Thoracic aorta (tissue), 2 donors: ENCODE measurements at places on chromosomes 2 and 18. TPM values are rescaled to one million over a fixed set of nuclear protein-coding genes. Genes with fewer than 3 reads are reported as not detected.

Gene RAPH1
- total RNA-seq = 44.8 TPM

- H3K27me3 ChIP-seq = no peaks in the 10 kb centered on the region
- H3K4me3 ChIP-seq = no peak overlapping the region
- H3K4me1 ChIP-seq = no peaks in the 10 kb centered on the region
- H3K27ac ChIP-seq = no peak overlapping the region
- no peaks in the 10 kb centered on the region for H3K36me3 ChIP-seq
- DNase-seq = no peak
These were observed 13.6 kb upstream of the TMEM185B start for GRCh38 chr2:120236791-120237190.

GRCh38 chr18:35511833-35512232 lies 14.1 kb upstream of the INO80C start:
- no peak overlapping the region for H3K27ac ChIP-seq
- H3K4me1 ChIP-seq = peaks cover 15% of the 10 kb centered on the region
- H3K36me3 ChIP-seq = no peaks in the 10 kb centered on the region
- no peak overlapping the region for H3K4me3 ChIP-seq
- H3K27me3 ChIP-seq = no peaks in the 10 kb centered on the region

Gene NDUFB3
- 28.1 TPM for total RNA-seq

Gene WBP1
- total RNA-seq = 27.4 TPM

DNA sequence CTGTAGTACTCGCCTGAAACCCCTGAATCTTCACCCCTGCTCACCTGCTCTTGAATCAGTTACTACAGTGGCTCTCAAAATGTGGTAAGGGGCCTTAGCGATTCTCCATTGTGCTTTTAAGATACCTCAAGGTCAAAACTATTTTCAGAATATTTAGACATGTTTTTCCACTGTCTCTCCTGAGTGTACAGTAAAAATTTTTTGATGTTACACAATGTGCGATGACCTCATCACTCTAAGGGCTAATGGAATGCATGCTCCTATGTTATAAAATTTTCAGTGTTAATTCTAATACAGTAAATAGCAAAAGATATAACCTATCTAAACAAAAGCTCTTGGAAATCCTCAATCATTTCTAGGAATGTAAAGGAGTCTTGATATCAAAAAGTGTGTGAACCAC lies 336.9 kb upstream of the PKDCC start:
- no peak for DNase-seq
- peaks cover 2% of the 10 kb centered on the region for H3K4me1 ChIP-seq
- no peak overlapping the region for H3K4me3 ChIP-seq
- no peaks in the 10 kb centered on the region for H3K36me3 ChIP-seq
- no peaks in the 10 kb centered on the region for H3K27me3 ChIP-seq

GRCh38 chr2:183614799-183615435 lies 490.7 kb downstream of the NUP35 start:
- H3K36me3 ChIP-seq = no peaks in the 10 kb centered on the region
- H3K4me3 ChIP-seq = no peak overlapping the region
- no peak for DNase-seq
- H3K27me3 ChIP-seq = no peaks in the 10 kb centered on the region
- H3K4me1 ChIP-seq = peaks cover 9% of the 10 kb centered on the region

DNA sequence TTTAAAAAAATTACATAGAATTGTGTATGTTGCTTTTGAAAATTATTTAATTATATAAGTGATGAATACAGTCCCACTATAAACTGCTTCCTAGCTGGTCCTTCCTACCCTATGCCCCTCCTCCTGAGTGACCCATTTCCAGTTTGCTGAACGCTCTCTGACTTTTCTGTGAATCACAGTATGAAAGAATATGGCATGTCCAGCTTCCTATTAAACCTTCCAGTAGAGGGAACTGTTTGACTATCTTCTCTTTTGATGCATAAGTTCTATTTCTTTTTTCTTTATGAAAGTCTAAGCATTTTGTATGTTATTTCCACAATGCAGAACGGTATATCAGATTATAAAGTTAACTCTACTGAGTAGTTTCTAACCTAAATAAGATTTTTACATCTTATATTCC lies 41.3 kb downstream of the PSMG2 start:
- H3K36me3 ChIP-seq = no peaks in the 10 kb centered on the region
- no peak overlapping the region for H3K27ac ChIP-seq
- no peak overlapping the region for H3K4me3 ChIP-seq
- H3K4me1 ChIP-seq = peaks cover 5% of the 10 kb centered on the region
- no peaks in the 10 kb centered on the region for H3K27me3 ChIP-seq

GRCh38 chr2:162106146-162106551 lies 32.1 kb upstream of the DPP4 start:
- H3K27me3 ChIP-seq = no peaks in the 10 kb centered on the region
- H3K27ac ChIP-seq = no peak overlapping the region
- no peaks in the 10 kb centered on the region for H3K36me3 ChIP-seq
- no peak overlapping the region for H3K4me3 ChIP-seq

Gene MZT2A
- 49.5 TPM for total RNA-seq

GRCh38 chr2:27115519-27115918 lies 3.4 kb downstream of the CGREF1 start:
- no peak overlapping the region for H3K27ac ChIP-seq
- H3K4me1 ChIP-seq = peaks cover 6% of the 10 kb centered on the region
- DNase-seq = no peak
- H3K27me3 ChIP-seq = no peaks in the 10 kb centered on the region
- no peaks in the 10 kb centered on the region for H3K36me3 ChIP-seq

Gene DSG2
- 2.8 TPM for total RNA-seq

- no peak overlapping the region for H3K4me3 ChIP-seq
- H3K36me3 ChIP-seq = no peaks in the 10 kb centered on the region
- H3K4me1 ChIP-seq = no peaks in the 10 kb centered on the region
- no peak overlapping the region for H3K27ac ChIP-seq
These were observed 785.0 kb downstream of the CNTNAP5 start for GRCh38 chr2:124810132-124810531.
